Hindlimb muscle (tissue), 1 donor: ENCODE measurements at places on chromosomes 2 and 18. TPM values are rescaled to one million over a fixed set of nuclear protein-coding genes. Genes with fewer than 3 reads are reported as not detected.

Gene SPATA3
- not detected for polyA plus RNA-seq

Gene SERPINB8
- polyA plus RNA-seq, result 2.1 TPM

Gene FIGN
- polyA plus RNA-seq, result 0.99 TPM

Gene REG3A
- polyA plus RNA-seq, result not detected

GRCh38 chr18:36830158-36830495 is 1.2 kb downstream of the KIAA1328 start:
- DNase-seq, result no peak

- DNase-seq, result no peak
Observed at GRCh38 chr2:85405201-85406059, 4.7 kb downstream of the CAPG start.

DNA sequence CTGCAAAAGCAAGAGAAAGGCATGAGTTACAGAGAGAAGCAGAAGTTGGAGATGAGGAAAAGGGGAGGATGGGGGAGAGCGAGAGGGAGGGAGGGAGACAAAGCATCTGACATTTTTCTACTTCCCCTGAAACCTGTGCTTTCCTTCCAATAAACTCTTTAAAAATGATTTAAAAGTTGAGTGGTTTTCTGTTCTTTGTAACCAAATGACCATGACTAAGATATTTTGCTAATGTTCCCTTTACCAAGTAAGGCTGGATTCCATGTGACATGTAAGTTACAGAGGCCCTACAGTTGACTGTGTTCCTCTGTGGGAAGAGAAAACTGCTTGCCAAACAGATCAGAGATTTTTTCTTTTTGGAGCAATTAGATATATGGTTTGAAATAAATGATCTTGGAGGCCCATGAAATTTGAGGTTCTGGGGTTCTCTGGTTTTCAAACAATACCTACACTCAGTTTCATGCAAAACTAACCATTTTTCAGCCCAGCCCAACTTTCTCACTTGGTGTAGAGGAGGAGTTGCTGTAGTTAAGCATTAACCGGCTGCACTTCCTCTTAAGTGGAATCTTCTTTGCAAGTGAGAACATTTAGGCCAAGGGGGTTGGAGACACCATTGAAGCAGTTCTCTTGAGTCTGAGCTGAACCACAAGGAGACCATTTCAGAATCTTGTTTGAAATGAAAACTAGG is 34.5 kb downstream of the INSIG2 start:
- no peak for DNase-seq

GRCh38 chr2:74947703-74948102 is 10.7 kb upstream of the POLE4 start:
- DNase-seq, result no peak
